Upper lobe of right lung (tissue), 1 donor: ENCODE measurements at places on chromosomes 12 and 14. TPM values are rescaled to one million over a fixed set of nuclear protein-coding genes. Genes with fewer than 3 reads are reported as not detected.

The CD69 gene
- total RNA-seq, result 14.5 TPM

The EGLN3 gene
- 7.6 TPM for total RNA-seq

The COX8C gene
- total RNA-seq, result not detected

DNA sequence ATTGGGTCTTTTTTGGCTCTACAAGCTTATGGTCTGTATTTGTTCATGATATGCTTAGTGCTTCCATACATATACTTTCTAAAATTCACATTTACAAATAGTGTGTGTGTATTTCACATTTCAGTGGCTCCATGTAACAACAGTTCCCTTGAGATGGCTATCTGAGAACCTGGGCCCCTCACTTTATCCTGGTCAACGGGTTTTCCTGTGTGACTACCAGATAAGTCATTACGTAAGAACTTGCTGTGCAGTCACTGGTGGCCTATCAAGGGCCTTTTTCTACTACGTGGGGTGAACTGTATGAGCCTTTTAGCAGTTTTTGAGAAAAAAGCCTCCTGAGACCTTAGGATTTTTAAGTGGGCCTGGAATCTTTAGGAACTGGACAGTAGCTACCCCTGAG lies 454.1 kb downstream of the PCNX1 start:
- no peak for DNase-seq

DNA sequence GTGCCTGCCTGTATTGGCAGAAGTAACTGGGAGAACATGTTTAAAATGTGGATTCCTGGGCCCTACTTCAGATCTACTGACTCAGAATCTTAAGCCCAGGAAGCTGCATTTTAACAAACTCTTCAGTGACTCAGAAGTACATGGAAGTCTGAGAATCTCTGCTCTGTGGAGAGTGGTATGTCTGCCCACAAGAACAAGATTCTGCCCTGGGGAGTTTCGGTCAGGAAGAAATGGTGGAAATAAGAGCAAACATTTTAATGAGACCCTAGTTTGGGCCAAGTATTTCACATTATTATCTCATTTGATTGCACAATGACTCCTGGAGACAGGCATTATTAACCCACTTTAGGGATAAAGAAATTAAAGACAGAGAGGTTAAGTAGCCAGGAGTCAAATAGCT lies 8.2 kb downstream of the ALDH1L2 start:
- no peak for DNase-seq

DNA sequence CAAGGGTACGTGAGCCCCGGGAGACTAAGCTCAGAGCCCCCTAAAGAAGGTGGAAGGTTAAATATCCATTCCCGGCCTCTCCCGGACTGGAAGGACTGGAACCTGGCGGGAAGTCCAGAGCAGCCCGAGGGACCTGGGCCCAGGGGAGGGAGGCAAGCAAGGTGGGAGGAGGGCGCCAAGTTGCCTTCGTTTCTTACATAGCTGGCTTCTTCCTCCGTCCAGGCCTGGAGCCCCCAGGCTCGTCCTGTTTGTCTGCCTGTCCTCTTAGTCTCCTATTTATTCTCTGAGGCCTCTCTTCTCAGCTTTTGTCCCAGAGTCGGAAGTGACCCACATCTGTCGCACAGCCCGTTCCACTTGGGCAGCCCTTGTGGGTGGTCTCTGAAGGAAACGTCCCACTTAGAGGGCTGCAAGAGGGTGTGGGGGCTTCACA lies 745 bp downstream of the PCK2 start:
- peak; percentile 70 for DNase-seq

- DNase-seq, result no peak
Observed at GRCh38 chr12:61213646-61214045, 1046.6 kb upstream of the USP15 start.

The MEG3 gene
- total RNA-seq, result 15.6 TPM
